Stimulated activated CD8-positive, alpha-beta memory T cell treated with anti-CD3 and anti-CD28 coated beads, Interleukin-12 subunit alpha, Interleukin-12 subunit beta, amount 100 ng/mL, for 4 hours (primary cell): ENCODE measurements at places on chromosomes 1 and 21.

- no peak for DNase-seq
Measured at GRCh38 chr21:45380566-45380965, 24.4 kb upstream of the COL18A1 start.

- no peak for DNase-seq
Measured at GRCh38 chr21:38842079-38842478, 36.4 kb downstream of the ETS2 start.

DNA sequence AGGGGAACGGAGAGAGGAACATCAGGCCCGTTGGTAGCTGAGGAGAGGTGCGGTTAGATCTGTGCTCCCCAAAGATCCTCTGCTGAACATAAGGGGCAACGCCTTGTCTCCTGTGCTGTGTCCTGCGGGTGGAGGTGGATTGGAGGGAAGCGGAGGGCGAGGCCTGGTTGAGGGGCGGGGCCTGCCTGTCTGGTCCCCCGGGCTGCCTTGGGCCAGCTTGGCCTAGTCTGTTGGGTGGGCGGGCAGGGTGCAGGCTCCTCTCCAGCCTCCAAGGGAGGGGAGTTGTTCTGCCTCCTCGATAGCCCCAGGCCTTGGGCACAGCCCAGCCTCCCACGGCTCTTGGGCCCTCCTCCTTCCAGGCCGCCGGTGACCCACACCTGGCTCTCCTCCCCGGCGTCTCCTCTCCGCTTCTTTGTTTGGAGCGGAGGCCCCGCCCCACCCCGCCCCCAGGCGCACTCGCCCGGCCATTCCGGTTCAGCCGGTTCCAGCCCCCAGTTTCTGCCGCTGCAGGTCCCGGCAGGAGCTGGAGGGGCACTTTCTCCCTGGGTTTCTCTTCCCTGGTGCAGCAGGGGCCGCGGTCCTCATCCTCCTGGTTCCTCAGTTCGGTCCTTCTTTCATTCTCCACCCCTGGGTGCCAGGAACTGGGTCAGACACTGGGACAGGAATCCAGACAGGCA is 19.4 kb downstream of the PTPRF start:
- no peak for DNase-seq

DNA sequence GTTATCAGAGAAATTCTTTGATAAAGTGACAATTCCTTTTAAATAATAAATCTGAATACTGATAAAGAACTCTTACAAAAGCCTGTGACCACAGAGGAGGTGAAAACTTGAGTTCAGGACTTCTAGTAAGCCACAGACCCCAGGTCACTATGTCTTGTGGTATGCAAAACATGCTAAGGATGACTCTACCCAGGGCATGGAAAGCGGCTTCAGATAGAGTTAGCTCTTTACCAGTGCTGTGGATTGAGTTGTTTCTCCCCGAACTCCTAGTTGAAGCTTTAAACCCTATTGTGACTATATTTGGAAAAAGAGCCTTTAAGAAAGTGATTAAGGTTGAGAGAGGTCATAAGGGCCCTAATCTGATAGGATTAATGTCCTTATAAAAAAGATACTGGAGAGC is 42.3 kb downstream of the HLX start:
- no peak for DNase-seq

- no peak for DNase-seq
Measured at GRCh38 chr21:14744368-14744767, 198.3 kb upstream of the SAMSN1 start.

DNA sequence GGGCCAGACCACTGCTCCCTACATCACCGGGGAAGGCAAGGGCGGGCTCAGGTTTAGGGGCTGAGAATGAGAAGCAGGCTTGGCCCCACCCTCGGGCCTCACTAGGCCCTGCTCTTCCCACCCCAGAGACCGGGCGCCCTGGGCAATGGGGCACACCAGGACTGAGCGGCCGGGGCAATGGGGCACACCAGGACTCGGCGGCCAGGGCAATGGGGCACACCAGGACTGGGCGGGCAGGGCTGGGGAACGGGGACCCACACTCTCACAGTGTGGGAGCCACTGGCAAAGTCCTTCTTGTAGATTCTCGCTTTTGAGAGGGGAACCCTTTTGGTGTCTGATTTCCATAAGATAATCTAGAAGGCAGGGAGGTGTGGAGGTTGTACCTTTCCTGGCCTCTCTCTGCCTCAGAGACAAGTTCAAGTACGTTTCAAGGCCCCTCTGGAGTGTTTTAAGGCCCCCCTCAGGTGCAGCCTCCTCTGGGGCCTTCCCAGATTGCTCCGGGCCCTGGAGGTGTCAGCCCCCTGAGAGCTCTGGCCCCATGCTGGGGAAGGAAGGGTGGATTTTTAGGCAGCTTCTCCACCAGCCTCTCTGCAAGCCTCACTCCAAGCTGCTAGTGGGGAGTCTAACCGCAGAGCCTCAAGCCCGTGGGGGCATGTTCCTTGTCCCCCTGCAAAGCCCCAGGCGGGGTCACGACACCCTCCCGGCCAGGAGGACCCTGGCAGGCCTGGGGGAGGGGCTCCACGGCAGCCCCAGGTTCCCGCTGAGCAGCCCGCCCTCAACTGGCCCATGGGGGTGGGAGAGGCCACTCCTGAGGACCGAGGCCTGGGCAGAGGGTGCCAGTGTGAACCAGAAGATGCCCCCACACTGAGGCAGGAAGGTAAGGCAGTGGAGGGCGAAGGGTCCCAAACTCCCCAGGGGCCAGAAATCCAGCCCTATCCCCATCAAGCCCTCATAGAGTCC is 66.2 kb downstream of the ARHGEF16 start:
- DNase-seq = no peak

- DNase-seq = no peak
Measured at GRCh38 chr1:59432531-59433439, 135.9 kb downstream of the FGGY start.

DNA sequence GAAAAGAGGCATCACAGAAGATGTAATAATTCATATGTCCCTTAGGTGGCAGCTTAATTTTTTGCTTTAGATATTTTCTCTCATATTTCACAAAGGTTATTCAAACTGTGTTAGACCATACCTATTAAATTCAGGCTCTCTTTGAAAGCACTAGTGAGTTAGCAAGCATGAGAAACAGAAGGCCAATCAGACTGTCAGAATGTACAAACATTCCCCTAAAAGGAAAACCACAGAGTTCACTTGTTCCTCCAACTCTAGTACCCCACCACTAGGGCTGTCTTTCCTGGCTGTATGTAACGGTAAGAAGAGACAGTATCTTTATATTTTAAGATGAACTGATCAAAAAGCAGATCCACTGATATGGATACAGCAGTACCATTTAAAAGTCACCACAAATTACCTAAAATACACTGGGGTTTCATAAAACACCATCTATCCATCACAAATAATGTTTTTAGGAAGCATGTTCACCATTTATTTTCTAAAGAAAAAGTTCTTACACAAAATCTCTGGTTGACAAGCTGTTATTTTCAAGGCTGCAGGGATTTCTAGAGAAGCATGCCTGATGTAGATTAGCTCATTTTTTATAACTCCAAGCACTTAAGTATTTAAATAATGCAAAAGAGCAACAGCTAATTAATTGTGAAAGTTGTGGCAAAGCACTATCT is 1.8 kb downstream of the ARPC5 start:
- DNase-seq = no peak
